ENCODE measurements at places on chromosomes 5 and 9.

GRCh38 chr5:142888469-142889085, 118.4 kb downstream of the ARHGAP26 start:
- ATAC-seq, result no peak
- H3K27me3 ChIP-seq, result no peaks in the 10 kb centered on the region
- no peaks in the 10 kb centered on the region for H3K36me3 ChIP-seq
- H3K27ac ChIP-seq, result no peak overlapping the region
- no peaks in the 10 kb centered on the region for H3K4me1 ChIP-seq

DNA sequence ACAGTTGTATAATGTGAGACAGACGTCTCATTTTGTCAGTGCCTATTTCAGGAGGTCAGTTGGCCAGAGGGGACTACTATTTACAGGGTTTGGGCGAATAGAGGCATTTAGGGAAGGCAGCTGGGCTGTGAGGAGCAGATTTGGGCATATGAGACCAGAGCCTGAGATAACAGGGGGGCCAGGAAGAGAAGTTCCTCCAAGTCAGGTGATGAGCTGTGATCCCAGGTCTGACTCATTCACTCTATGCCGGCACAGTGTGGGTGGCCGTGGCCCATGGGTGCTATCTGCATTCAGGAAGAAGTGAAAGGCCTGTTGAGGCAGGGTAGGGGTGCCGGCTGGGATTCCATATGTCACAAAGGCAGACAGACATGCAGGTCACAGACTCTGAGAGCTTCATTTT, 142.8 kb downstream of the PDZD2 start:
- peaks cover 7% of the 10 kb centered on the region for H3K4me1 ChIP-seq
- H3K4me3 ChIP-seq, result no peak overlapping the region
- H3K36me3 ChIP-seq, result no peaks in the 10 kb centered on the region
- H3K27me3 ChIP-seq, result no peaks in the 10 kb centered on the region
- no peak overlapping the region for H3K27ac ChIP-seq

DNA sequence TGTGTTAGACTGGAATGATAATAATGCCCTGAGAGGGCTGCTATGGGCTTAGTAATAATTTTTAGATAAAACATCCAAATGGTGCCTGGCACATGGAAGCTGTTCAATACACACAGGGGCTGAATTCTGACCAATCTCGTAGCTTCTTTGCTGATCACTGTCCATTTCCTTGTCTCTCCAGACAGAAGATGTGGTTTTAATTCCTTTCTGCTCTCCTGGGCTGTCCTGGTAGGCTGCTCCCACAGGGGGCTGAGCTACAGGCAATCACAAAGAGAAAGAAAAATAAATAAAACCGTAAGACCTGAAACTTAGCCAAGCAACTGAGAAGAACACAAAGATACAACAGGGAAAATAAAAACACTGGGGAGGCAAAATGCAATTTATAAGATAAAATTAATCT, 136.5 kb downstream of the CDK5RAP2 start:
- ATAC-seq, result no peak
- peaks cover 29% of the 10 kb centered on the region for H3K4me1 ChIP-seq
- no peaks in the 10 kb centered on the region for H3K27me3 ChIP-seq
- peaks cover 54% of the 10 kb centered on the region for H3K36me3 ChIP-seq
- H3K27ac ChIP-seq, result no peak overlapping the region

GRCh38 chr5:121479337-121479736, 372.3 kb upstream of the FTMT start:
- no peak overlapping the region for H3K4me3 ChIP-seq
- no peaks in the 10 kb centered on the region for H3K4me1 ChIP-seq
- no peaks in the 10 kb centered on the region for H3K27me3 ChIP-seq

DNA sequence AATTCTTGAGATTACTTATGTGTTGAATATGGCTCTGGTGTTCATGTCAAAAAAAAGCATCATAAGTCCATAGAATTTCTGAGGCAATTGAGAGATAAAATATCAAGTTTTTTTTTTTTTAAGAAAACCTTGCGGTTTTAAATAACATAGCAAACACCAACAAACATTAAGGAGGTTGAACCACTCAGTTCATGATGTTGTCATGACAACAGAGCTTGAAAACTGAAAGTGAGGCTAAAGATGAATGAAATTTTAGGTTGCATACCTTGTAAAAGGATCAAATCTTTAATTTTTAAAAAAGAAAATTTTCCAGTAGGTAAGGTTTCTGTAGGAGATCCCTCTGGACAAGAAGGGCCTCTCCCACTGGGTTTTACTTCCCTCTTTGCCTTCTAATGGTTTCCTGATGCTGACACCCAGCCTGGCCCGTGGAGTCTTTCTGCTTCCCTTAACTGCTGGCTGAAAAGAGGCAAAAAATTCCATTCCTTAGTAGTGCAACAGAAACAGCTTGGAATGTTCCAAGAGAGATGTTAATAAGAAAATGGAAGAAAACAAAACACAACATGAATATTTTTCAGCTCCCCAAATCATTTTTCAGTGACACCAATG, 60.0 kb upstream of the FER start:
- no peaks in the 10 kb centered on the region for H3K36me3 ChIP-seq
- ATAC-seq, result no peak
- peak overlapping the region; percentile 42 for H3K27ac ChIP-seq
- H3K4me1 ChIP-seq, result peaks cover 6% of the 10 kb centered on the region
- no peak overlapping the region for H3K4me3 ChIP-seq

DNA sequence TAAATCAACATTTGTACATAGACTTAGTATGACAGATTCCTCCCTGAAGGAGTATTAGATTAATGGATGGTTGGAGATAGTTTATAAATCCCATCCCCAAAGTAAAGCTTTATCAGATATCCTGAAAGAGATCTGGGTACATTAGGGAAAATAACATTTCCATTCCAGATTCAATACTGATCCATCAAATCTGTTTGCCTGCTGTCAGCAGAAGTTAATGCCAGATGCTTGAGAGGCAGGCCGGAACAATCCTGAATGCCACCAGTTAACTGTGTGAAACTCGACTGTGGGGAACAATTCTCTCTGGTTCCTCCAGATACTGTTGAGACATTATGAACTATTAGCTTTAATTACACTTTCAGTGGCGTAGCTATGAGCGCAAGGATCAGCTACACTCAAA, 1166.8 kb downstream of the MAT2B start:
- H3K36me3 ChIP-seq, result no peaks in the 10 kb centered on the region
- no peak for ATAC-seq
- H3K27me3 ChIP-seq, result no peaks in the 10 kb centered on the region
- no peaks in the 10 kb centered on the region for H3K4me1 ChIP-seq

DNA sequence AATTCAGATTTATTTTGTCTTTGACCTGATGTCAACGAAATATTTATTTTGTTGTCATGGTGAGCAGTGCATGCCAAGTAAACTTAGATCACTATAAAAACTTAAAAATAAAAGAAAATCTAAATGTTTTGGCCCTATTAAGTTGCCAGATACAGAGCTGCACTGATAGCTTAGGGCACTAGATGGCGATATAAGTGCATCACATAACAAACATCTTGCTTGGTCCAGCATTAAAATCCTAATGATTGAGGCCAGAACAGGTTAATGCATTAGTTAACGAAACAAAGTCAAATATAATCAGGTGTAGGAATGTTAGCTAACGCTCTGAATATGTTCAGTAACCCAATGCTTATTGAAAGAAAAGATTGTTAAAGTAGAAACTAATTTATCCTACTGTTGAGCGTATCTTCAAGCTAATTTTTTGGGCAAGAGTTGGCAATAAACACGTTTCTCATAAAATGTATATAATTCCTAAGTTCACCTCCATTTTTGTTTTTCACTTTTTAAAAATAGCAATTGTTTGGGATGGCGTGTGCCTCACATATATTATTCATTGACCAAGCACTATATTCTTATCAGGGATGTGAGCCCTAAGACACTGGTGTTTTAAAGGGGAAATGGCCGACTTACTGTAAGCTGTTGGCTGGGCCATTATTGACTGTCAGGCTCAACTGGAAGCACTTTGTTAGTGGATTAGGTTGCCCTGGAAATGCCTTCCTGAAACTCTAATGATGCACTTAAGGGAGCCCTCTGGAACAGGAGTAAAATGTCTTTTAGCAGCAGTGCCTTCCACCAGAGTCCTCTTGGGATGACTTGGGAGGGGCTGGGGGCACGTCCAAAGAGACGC, 33.3 kb downstream of the KCTD16 start:
- no peak overlapping the region for H3K27ac ChIP-seq
- peak; percentile 67 for ATAC-seq
- no peaks in the 10 kb centered on the region for H3K36me3 ChIP-seq
- no peaks in the 10 kb centered on the region for H3K4me1 ChIP-seq
- H3K27me3 ChIP-seq, result peaks cover 34% of the 10 kb centered on the region

DNA sequence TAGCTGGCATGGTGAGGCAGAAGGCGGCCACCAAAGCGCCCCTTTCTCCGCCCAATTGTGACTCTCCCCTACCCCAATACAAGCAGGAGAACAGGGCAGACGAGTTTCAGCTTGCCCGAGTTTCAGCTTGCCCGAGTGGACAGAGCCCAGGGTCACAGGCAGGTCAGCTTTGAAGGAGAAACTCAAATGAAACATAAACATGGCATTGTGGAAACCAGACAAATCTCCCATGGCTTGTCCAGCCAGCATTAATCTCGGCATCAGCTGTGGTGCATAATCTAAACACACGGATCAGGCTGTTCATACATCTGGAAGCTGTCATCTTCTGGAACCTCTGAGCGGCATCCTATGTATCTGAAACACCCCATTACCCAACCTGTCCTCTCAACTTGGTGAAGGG, 16.9 kb downstream of the PTCH1 start:
- no peak overlapping the region for H3K4me3 ChIP-seq
- H3K27ac ChIP-seq, result no peak overlapping the region
- peaks cover 52% of the 10 kb centered on the region for H3K27me3 ChIP-seq
- peaks cover 24% of the 10 kb centered on the region for H3K4me1 ChIP-seq
- no peak for ATAC-seq

- peaks cover 16% of the 10 kb centered on the region for H3K27me3 ChIP-seq
- H3K4me1 ChIP-seq, result no peaks in the 10 kb centered on the region
- no peaks in the 10 kb centered on the region for H3K36me3 ChIP-seq
- ATAC-seq, result no peak
- H3K4me3 ChIP-seq, result no peak overlapping the region
Measured at GRCh38 chr5:39570403-39571027, 145.7 kb upstream of the DAB2 start.

DNA sequence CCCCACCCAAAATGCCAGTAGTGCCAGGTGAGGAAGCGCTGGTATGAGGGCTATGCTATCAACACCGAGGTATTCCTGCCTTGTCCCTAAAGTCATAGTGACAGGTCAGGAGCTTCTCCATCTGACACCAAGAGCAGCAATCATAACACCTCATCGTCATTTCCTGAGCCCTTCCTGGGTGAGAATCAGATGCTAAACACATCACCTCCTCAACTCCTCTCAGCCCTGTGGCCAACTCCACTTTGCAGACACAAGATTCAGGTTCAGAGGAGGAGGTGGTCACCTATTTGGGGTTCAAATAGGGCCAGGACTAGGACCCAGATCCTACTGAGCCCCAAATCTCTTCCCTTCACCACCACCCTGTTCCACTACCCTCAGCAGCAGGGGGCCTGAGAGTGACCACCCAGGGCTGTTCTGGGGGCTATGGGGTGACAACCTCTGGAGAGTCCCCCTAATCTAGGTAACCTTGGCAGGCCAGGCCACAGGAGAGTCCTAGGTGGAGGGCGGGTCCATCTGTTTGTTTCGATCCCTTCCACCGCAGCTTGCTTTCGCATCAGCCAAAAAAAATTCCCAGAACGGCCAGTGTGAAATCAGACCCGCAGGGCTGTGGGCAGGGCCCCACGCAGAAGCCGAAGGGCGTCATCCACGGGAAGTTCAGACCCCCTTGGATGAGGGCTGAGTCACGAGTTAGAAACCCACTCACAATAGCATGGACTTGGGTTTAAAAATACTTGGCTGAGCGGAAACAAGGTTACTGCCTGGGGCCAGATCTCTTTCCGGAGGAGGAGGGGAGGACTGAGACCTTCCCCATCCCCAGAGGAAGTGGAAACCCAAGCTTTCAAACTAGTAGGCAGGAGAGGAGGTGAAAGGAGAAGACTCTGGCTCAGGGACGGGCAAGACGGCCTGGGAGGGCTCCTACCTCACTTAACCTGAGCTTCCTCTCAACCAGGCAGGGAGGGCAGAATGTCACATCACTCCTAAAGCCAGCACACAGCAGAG, 8.7 kb downstream of the STK10 start:
- H3K4me1 ChIP-seq, result peaks cover 76% of the 10 kb centered on the region
- H3K4me3 ChIP-seq, result peak overlapping the region; percentile 53
- peak overlapping the region; percentile 83 for H3K27ac ChIP-seq
- no peaks in the 10 kb centered on the region for H3K27me3 ChIP-seq
- ATAC-seq, result peak; percentile 34
- peaks cover 24% of the 10 kb centered on the region for H3K36me3 ChIP-seq

DNA sequence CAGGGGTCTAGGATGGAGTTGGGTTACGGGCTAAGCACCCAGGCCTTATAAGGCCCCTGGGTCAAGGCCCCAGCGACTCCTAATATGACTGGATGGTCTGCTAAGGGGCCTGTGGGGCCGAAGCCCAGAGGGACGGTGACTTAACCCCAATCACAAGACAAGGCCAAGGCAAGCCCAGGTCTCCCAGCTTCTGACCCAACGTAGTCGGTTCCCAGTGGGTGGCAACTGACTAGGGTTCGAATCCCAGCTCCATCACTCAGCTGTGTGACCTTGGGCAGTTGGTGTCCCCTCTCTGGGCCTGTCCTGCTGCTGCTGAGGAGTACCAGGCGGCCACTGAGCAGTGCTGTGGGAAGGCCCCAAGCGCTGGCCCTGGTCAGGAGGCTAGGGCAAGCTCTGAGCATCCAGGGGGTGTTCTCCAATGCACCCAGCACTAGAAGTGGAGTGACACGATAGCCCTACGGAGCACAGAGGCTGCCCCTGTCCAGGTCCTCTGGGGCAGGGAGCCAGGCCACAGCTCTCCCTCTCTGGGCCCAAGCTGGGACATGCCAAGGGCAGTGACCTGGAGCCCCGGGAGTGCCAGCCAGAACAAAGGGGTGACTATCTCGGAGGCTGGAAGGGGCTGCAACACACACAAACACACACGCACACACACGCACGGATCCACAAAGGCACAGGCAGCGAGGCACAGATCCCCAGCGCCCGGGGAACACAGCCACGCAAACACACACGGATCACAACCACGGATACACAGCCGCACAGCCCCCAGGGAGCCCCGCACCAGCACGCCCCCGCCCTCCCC, 512 bp downstream of the AK1 start:
- peaks cover 17% of the 10 kb centered on the region for H3K4me1 ChIP-seq
- ATAC-seq, result no peak
- peak overlapping the region; percentile 18 for H3K4me3 ChIP-seq
- H3K27ac ChIP-seq, result no peak overlapping the region
- no peaks in the 10 kb centered on the region for H3K36me3 ChIP-seq

DNA sequence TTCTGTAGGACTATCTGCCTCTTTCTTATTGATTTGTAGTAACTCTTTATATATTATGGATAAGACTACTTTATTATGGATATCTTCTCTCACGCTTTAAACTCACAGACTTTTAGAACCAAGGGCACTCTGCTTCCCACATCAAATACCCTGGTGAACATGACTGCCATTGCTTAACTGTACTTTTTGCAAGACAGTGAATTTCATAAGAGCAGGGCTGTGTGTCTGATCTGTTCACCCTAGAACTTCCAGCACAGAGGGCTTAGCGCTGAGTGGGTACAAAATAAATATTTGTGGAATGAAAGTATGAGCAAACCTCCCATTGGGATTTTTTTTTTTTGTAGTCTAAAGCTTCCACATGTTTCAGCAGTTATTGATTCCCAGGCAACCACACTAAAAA, 84.8 kb downstream of the CFAP77 start:
- peaks cover 53% of the 10 kb centered on the region for H3K27me3 ChIP-seq
- no peaks in the 10 kb centered on the region for H3K4me1 ChIP-seq
- no peaks in the 10 kb centered on the region for H3K36me3 ChIP-seq
